ENCODE measurements at places on chromosomes 5 and 9.

DNA sequence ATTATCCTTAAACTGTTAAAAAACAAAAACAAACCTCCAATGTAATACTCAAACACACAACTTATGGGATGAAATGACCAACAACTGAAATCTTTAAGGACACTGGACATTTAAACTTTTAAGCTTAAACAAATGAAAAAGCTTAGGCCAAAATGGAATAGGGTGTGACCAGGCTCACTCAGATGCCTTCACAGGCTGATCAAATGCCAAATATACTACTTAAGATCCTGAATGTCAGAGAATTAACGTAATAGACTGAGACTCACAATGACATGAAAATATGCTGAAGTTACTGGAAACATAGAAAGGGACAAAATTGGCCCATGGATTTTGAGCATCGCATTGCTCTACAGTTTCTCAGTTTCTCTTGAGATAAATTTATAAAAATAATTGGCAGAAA lies 286.8 kb downstream of the ADAMTS6 start:
- no peak for DNase-seq

DNA sequence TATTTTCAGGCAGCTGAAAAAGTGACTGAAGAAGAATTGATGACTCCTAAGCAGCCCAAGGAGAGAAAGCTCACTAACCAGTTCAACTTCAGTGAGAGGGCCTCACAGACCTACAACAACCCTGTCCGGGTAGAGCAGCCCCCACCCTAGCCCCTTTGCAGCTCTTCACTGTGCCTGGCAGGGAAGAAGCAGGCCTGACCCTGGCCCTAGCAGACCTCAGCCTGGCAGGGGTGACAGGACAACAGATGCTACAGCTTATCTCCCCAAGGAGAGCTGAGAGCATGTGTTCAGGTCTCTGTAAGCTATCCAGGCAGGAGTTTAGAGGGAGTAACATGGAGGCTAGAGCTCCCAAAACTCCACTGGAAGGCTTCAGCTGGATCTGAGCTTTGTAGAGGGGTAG lies 31.8 kb downstream of the DNAI1 start:
- DNase-seq = no peak

GRCh38 chr9:34197756-34198711 lies 19.2 kb downstream of the UBAP1 start:
- DNase-seq = no peak

GRCh38 chr5:141042555-141042954 lies 8.6 kb upstream of the PCDHB1 start:
- no peak for DNase-seq

- no peak for DNase-seq
Observed at GRCh38 chr5:94366811-94367210, 251.6 kb downstream of the KIAA0825 start.

DNA sequence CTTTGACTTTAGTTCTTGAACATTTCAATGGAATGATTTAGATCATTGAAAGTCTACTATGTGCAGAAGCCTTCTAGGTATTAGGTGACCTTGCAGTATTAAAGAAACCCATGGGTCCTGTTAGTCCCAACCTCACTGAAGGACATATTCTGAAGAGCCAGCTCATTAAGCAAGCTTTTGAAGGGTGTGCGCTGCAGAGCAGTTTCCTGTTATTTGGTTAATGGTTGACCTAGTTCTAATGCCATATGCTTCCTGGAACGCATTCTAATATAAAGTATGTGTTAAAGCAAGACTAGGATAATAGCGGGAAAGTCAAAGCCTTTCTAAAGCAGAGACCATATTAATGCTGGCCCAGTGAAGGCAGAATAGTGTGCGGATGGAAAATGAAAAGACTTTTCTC lies 20.1 kb downstream of the ZNF462 start:
- DNase-seq = no peak

DNA sequence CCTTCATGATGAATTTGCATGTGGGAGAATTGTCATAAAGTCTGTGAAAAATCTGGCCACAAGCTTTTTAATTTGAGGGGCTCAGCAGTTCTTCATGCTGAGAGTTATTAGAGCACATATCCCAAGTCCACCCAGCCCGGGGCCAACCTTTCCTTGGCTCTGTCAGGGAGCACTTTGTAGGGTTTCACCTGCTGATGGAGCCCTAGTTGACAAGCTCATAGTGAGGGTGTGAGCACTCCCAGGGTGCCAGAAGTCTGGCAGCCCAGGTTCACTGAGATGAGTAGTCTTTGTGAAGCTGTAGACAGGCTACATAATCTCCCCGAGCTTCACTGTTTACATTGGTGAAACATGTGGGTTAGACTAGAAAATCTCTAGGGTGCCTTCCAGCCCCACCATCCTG lies 97.2 kb upstream of the NREP start:
- DNase-seq = no peak

All from CD4-positive, alpha-beta T cell treated with Interferon gamma for 1 hour (primary cell).